LNCaP clone FGC (cell line): ENCODE measurements at places on chromosomes 2 and 18.

GRCh38 chr2:233532971-233533370, 33.6 kb downstream of the USP40 start:
- no peak for DNase-seq

DNA sequence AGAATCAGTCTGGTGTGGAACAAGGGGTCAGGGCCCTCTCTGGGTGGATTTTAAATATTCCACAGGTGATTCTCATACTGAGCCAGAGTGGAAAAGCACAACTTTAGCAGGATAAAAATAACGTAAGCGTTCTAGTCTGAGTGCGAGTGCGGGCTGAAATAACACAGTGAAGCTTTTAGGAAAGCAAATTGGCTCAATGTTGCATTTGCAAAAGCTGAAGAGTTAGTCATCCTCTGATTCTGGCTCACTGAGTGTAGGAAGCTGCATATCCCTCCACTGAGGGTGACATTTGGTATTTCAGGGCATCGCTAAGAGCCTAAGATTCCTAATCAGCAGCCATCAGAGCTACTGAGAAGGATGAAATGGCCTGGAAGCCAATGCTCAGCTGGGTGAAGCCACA, 134.7 kb downstream of the RIF1 start:
- DNase-seq = no peak

- DNase-seq = no peak
These were observed 93.6 kb downstream of the BCL11A start for GRCh38 chr2:60459851-60460250.

- DNase-seq = no peak
These were observed 39.4 kb downstream of the TMEM182 start for GRCh38 chr2:102801098-102801718.

GRCh38 chr18:50162486-50163304, 32.3 kb downstream of the MYO5B start:
- DNase-seq = peak; percentile 14

- no peak for DNase-seq
These were observed 8.4 kb upstream of the TRABD2A start for GRCh38 chr2:84889332-84889731.

DNA sequence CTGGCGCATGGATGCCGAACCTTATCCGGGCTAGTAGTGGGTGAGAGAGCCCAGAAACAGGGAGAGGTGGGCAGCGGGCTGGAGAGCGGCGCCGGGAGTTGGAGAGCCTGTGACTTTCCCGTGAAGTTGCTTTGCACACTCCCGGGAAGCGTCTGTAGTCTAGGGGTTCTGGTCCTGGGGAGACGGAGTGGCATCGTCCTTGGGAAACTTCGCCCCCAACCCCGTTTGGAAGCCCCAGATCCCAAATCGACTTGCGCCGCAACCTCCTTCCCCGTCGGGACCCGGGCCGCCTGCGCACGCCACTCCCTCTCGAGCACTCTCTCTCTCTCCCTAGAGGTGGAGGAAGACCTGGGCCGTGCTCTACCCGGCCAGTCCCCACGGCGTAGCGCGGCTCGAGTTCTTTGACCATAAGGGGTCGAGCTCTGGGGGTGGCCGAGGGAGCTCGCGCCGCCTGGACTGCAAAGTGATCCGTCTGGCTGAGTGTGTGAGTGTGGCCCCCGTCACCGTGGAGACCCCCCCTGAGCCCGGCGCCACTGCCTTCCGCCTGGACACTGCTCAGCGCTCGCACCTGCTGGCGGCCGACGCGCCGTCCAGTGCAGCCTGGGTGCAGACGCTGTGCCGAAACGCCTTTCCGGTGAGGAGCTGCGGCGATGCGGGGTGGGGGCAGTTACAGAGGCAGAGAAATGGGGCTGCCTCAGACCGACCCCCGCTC, 456 bp downstream of the DOK1 start:
- no peak for DNase-seq

DNA sequence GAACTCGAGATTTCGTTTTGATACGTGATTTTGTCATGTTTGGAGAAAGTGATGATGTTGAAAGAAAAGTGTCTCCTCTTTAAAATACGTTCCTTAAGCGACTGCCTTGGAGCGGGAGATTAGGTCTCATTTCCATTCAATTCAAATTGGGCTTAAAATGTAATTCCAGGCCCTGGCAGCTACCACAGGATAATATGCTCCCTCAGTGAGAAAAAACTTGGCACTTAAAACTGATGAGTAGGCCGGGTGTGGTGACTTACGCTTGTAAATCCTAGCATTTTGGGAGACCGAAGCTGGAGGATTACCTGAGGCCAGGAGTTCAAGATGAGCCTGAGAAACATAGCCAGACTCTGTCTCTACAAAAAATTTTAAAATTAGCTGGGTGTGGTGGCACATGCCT, 146.3 kb upstream of the L3MBTL4 start:
- no peak for DNase-seq
